ENCODE measurements at places on chromosomes 7 and 10.

- no peak for DNase-seq
Observed at GRCh38 chr10:95236068-95236903, 42.2 kb downstream of the ACSM6 start.

DNA sequence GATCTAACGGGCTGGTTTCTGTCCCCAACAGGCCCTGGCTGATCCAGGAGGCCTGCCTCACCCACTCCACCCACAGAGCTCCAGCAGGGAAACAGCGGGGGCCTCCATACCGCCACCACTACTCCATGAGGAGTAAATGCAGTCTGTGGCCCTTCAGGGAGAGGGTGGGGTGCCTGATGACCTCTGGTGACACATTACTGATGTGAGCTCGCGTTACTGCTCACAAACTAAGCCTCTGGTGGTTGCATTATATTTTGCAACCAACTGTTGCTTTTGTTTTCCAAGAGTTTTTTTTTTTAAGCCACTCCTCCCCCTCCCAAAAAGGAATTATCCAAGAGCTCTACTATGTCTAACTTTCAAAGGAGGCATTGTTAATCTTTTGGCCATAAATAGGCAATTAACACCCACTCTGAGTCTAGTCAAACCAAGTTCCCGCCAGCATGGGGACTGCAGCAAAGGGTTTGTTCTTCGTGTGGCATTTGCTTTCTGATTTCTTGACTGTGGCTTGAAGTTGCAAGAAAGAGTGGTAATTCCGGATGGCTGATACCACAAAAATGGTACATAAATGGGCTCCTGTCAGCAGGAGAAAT is 72.6 kb downstream of the FAM53B start:
- no peak for DNase-seq

DNA sequence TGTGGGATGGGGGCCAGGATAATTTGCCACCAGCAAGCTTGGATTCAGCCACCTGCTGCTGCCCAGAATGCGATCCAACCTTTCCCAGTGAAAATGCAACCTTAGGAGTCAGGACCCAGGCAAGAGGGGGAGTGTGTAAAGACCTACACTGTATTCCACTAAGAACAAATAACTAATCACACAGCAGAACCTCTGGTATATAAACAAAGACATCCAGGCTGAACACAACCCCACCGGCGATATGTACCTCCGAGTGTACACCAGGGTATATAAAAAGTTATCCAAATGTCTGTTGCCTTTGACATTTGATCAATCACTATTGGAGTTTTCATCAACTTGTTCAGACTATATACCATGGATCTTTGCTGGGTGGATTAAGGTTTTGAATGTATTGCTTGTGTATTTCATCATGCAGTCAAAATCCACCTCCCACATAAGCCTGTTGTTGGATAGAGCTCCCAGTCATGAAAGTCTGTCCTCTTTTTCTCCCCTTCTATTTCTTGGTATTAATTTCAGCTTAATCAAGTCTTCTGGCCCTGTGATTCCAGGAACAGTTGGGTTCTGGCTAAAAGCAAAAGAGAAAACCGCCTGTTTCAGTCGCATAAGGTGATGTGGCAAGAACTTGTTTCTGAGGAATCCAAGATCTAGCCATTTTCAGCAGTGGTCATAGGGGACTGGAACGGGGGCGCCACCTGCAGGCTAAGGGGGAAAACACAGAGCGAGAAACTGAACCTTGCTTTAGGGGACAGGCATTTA is 290.7 kb downstream of the CCDC3 start:
- DNase-seq, result peak; percentile 82

DNA sequence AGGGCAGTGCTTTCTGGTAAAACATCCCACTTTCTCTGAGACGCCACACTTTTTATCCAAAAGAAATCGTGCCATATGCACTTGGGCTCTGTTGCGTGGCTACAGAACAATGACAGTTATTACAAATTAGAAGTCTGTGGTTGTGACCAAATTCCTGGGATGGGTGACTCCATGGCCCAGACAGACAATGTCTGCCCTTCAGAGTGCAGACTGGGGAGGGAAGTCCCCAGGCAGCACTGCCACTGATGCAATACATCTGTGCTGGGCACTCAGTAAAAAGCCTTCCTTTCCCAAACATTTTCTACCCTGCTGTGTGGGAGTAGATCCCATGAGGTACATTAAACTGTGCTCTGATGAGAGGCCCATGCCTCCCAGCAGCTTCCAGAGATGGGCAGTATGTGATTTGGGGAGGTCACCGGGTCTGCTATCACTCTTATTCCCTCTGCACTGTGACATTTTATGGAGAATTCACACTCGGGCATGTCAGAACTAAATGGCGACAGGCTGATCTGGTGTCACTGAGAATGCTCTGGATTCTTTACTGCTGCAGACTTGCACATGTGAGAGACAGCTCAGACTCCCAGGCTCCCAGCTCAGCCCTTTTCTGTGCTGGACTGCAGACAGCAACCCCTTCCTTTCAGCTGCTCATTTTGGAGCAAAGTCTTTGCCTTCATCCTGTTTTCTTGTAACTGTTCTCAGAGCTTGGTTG is 243.5 kb upstream of the ZNF32 start:
- DNase-seq, result no peak

GRCh38 chr10:30247704-30248103 is 101.4 kb downstream of the MTPAP start:
- DNase-seq, result no peak

DNA sequence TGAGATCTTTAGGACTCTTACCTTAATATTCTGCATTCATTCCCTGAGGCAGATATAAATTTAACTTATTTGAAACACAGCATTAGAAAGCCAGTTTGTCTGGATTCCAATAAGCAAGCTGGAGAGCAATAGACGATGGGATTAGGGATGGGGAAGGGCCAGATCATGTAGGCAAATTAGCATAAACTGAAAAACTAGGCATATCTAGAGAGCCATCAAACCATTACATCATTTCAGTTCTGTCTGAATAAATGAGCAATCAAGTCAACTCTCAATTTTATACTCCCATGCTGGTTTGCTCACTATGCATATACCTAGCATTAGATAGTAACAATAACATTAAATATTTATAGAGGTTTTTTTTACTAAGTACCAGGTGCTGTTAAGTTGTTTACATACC is 583.6 kb upstream of the LRRN3 start:
- no peak for DNase-seq

DNA sequence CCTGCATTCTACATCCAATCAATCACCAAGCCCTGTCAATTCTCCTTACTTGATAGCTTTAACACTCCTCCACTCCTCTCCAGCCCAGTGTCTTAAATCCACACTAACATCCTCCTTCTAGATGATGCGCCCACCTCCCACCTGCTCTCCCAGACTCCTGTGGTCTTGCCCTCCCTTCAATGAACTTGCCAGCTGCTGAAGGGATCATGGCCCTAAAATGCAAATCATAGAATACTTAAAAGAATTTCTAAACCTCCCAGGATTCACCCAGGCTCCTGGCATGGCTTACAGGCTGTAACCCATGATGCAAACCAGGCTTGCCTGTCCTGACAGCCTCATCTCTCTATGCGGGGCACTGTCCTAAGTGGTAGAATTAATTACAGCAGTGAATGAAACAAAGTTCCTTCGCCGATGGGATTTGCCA is 43.6 kb downstream of the SYPL1 start:
- DNase-seq, result no peak

- peak; percentile 21 for DNase-seq
Observed at GRCh38 chr10:73591935-73592699, 975 bp upstream of the USP54 start.
